ENCODE measurements at places on chromosomes 13 and 19.

DNA sequence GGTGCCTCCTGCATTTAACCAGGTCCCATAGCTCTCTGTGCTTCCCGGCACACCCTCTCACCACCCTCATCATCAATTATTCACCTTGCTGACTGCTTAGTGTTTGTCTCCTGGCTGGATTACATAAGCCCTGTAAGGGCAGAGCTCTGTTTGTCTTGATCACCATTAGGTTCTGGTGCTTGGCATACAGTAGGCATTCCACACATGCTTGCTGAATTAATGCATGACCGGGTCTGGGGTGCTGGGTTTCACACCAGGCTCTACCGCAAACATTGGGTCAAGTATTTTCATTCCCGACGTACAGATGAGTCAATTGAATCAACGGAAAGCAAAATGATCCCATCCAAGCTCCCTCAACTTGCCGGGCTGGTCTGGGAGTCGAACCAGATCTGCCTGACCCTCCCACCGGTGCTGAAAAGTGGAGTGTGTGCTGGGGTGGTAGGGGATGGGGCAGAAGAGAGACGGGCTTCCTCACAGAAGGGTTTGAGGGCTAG is 28.5 kb downstream of the VAV1 start:
- no peak for DNase-seq

DNA sequence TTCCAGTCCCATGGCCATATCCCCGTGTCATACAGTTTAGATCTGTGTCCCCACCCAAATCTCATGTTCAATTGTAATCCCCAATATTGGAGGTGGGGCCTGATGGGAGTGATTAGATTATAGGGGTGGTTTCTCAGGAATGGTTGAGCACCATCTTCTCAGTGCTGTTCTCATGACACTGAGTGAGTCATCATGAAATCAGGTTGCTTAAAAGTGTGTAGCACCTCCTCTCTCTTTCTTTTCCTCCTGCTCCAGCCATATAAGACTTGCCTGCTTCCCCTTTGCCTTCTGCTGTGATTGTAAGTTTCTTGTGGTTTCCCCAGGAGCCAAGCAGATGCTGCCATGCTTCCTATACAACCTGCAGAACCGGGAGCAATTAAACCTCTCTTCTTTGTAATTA is 197.8 kb downstream of the NALCN start:
- DNase-seq, result no peak

DNA sequence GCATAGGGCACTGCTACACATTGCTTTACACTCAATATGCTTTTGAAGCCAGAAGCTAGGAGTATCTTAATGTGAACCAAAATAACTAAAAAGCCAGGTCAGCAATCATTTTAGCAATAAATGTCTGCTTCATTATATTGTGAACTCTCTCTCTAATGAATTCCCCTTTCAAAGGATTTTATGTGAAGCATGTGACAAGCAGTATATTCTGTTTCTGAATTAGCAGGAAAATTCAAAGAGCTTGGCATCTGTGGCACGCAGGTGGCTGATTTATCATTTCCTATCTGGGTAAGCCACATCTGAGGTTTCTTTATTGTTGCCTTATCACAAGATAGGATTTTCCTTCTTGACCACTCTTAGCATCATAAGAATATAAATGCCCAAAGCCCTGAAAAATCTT is 56.8 kb upstream of the KLF12 start:
- DNase-seq, result no peak

DNA sequence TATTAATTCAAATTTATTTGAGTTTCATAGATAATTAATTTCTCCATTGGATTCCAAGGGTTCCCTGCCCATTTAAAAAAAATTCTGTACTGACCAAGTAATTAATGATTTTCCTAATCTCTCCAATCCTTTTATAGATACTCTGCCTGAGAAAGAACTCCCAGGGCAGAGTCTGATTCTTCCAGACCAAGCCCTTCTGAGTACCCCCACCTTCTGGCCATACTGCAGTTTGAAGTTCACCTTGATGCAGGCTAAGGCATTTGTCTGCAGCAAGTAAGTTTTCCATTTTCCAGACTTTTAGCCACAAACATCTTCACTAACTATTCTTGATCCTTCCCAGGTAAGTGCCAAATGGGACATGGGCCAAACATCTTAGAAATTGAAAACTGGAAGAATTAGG is 195.9 kb downstream of the LHFPL6 start:
- no peak for DNase-seq

DNA sequence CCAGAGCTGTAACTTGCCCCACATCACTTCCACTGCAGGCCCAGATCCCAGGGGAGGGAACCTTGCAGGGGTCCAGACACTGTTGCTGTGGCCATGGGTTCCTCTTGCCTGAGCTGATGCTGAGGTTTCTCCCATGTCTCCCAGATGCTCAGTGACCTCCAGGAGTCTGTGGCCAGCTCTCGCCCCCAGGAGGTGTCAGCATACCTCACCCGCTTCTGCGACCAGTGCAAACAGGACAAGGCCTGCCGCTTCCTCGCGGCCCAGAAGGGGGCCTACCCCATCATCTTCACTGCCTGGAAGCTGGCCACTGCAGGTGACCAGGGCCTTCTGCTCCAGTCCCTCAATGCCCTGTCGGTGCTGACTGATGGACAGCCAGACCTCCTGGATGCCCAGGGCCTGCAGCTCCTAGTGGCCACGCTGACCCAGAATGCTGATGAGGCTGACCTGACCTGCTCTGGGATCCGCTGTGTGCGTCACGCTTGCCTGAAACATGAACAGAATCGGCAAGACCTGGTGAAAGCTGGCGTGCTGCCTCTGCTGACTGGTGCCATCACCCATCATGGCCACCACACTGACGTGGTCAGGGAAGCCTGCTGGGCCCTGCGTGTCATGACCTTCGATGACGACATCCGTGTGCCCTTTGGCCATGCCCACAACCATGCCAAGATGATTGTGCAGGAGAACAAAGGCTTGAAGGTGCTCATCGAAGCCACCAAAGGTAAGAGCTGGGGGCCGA is 12.1 kb upstream of the SLC25A42 start:
- no peak for DNase-seq

DNA sequence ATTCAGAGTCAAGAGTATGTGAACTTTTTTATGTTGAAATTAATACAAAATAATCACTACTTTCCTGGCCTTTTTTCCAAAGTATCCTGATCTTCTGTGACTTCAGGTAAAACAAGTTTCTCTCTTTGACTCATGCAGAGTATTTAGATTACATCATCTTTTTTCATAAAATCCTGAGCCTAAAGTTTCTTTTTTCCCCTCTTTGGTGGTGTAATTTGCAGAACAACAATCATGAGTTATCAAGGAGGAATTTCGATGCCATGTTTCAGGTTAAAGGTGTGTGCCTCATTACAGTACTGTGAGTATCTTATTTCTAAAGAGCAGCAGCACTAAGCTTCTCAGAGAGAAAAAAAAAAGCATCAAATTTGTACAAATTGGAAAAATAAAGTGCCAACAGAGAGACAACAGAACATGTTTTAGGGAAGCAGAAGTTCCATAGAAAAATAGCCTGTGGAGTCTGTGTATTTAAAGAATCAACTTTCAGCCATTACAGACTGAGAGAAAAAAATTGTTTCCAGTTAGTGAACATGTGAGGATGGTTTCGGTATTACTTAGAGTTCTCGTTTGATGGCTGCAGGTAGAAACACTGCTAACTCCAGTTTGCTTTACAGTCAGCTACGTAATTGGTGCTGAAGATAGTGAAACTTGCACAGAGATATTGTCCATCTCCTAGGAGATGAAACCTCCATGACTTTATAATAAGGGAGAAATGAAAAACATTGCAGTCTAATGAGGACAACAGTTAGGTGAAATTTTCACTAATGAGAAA is 78.1 kb upstream of the PCDH9 start:
- no peak for DNase-seq

DNA sequence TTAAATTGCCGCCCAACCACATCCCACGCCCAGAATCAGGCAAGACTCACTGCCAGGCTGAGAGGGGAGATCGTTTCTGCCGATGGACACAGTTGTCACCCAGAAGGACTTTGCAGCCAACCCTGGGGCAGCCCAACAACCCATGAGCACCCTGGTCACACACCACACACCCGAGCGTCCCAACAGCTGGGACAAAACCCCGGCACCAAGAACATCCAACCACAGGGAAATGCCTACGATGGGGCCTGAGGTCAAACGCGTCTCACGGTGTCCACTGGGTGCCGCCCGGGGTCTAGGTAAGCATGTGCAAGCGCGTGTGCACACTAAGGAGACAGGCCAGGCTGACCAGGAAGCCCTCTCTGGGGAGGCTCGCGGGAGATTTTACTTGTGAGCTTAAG is 13.0 kb downstream of the LMNB2 start:
- DNase-seq, result no peak
